ENCODE measurements at places on chromosomes 2 and 18.

- no peak for DNase-seq
Measured at GRCh38 chr18:12839526-12840196, 44.4 kb downstream of the PTPN2 start.

DNA sequence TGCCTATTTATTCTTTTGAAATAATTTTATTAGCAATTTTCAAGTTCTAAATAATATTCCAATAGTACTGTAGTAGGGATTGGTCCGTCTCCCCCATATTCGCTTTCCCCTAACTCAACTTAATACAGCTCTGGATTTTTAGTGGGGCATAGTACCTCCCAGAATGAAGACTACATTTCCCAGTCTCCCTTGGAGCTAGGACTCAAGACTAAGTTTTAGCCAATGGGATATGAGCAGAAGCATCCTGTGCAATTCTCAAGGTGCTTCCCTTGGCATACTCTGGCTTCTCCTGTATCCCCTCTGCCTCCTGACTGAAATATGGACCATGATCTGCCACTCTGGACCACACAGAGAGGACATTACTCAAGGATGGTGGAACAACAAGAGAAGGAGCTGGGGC lies 24.1 kb downstream of the ST3GAL5 start:
- no peak for DNase-seq

GRCh38 chr2:177812713-177813396 lies 259.7 kb downstream of the PDE11A start:
- no peak for DNase-seq

- DNase-seq: no peak
Measured at GRCh38 chr18:58638441-58638840, 9.6 kb upstream of the ALPK2 start.

DNA sequence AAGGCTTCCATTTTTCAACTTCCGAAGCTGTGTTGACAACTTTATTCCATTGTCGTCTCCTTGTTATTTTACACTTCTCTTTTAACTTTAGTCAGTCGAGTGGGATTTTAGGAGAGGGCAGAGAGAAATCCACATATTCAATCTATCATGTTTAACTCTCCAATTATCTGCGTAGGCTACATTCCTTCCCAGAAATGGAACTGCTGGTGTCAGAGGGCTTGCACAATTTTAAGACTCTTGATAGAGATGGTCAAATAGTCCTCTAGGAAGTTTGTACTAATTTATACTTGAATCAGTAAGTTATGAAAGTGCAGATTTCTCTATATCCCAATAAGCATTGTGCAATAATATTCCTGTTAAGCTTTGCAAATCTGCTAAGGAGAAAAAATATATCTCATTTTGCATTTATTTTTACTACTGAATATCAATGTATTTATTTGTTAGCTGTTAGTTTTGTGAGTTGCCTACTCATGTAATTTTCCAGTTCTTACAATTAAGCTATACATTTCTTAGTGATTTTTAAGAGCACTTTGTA lies 95.6 kb downstream of the CYP26B1 start:
- no peak for DNase-seq

Data from nucleus accumbens (tissue), 56 donors.